ENCODE measurements at places on chromosomes 3 and 15.

DNA sequence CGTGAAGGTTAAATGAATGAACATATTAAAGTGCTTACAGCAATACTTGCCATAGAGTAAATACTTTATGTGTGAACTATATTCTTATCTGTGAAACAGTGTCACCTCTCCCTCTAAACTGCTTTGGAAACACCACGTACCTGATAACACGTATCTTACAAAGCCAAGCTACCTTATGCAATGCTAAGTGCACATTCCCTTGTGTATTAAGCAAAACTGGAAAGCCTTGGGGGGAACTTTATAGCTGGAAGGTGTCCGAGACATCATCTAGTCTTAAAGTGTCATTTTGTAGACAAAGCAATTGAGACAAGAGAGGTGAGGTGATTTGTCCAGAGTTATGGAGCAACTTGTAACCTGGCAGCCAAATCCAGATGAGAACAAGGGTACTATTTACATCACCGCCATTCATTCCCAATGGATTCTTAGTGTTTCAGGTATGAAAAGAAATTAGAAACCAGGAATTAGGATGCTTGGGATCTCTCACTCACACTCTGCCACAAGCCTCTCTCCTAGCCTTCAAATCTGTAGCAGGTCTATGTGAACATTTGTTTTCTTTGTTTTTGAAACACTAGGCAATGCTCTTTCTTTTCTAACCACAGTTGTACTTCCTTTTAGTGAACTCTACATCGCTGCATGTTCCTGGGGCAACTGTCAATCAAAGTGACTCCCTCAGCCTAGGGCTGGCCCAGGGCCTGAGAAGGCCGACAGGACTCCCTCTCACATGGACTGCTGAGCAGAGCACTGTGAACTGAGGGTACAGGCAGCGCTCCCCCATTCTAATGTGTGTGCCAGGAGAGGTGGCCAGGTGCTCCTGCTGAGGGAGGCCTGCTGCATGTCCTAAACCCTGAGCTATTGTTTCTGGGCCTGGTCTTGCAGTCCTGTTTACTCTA lies 13.9 kb upstream of the MGLL start:
- no peak for DNase-seq

GRCh38 chr15:74453925-74454763 lies 6.8 kb downstream of the UBL7 start:
- no peak for DNase-seq

- DNase-seq, result no peak
Observed at GRCh38 chr3:43076857-43077256, 29.0 kb downstream of the POMGNT2 start.

- no peak for DNase-seq
Observed at GRCh38 chr3:194773216-194773615, 87.5 kb downstream of the FAM43A start.

DNA sequence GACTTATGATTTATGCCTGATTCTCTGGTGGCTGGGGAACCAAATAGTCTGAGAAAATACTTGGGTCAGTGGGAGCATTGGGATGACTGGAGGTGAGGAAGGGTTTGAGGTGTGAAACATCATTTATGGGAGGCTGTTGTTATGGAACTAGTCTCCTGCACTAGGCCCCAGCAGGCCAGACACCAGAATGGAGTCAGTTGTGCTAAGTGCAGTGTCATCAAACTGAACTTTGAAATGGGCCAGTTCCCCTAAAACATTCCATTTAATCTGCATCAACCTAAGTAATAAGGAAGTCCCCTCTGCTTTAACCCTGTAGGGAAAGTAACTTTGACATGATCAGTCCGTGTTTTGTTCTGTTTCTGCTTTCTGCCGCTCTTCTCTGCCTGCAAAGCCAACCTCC lies 44.9 kb upstream of the KLHL25 start:
- DNase-seq, result no peak

DNA sequence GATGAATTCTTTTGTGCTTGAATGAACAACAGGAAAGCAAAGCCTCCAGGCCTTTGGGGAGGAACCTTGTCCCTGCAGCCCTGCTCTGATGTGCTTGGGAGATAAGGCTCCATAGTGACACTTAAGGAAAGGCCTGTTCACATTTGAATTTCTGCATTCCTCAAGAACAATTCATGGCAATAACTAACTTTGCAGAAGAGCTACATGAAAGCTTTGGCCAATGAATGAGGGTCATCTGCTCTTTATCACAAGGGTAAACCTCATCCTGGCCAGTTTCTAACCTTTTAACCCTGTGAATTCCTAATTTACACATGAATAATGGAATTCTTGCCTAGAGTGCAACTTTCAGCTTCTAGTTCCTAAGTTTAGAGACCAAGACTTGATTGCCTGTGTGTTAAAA lies 5.6 kb downstream of the PRTG start:
- DNase-seq, result no peak

DNA sequence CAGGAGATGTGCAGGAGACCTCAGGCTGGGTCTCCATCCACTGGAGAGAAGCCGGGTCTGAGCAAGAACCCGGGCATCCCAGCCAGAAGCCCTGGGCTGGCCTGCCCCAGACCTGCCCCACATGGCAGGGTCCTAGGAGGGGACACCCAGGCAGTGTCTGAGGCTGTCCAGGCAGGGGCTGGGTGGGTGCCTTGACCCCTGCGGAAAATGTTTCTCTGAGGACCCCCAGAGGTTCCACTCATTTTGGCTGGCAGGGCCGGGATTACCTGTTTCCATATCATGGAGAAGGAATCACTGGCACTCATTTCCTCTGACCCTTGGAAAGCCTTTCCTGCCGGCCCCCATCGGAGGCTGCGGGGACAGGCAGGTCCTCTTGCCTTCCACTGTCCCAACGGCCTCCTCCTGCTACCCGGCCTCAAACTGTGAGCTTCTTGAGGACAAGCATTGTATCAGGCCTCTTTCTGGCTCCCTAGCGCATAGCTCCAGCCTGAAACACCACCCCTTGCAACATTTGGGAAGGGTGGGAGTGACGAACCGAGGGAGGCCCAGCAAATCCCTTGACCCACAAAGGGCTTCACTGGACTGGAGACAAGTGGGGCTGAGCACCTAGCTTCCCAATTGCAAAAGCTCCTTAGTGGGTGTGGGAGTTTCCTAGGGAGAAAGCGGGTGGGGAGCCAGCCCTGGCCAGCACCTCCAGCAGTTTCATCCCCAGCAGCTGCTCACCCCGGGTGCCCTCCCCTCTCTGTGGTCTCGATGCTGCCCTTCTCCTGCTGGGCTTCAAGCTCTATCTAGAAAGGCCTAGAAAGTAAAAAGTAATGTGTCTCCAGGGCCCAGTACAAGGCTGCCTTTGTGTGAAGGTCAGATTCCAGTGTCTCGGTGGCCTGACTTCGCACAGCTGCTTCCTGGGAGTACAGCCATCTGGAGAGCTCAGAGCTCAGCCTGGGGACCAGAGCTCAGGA lies 29.7 kb downstream of the ACSBG1 start:
- no peak for DNase-seq

DNA sequence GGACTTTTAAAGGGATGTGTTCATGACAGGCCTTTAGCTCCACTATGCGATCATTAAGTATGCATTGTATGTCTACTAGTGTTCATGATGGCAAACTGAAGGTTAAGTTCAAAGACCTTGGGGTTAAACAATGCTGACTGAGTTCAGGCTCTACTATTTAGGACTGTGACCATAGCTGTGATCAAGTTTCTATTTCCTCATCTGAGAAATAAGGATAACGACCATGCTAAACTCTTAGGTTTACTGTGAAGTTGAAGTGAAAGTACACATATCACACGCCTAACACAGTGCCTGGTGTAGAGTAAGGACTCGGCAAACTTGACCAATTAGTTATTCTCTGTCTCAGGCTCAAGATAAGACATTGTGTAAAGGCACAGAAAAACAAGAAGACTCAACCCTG lies 243.2 kb downstream of the MBNL1 start:
- DNase-seq, result no peak

GRCh38 chr3:175257123-175257522 lies 398.0 kb downstream of the NAALADL2 start:
- DNase-seq, result no peak

GRCh38 chr3:125115640-125116039 lies 59.8 kb upstream of the HEG1 start:
- DNase-seq, result no peak

DNA sequence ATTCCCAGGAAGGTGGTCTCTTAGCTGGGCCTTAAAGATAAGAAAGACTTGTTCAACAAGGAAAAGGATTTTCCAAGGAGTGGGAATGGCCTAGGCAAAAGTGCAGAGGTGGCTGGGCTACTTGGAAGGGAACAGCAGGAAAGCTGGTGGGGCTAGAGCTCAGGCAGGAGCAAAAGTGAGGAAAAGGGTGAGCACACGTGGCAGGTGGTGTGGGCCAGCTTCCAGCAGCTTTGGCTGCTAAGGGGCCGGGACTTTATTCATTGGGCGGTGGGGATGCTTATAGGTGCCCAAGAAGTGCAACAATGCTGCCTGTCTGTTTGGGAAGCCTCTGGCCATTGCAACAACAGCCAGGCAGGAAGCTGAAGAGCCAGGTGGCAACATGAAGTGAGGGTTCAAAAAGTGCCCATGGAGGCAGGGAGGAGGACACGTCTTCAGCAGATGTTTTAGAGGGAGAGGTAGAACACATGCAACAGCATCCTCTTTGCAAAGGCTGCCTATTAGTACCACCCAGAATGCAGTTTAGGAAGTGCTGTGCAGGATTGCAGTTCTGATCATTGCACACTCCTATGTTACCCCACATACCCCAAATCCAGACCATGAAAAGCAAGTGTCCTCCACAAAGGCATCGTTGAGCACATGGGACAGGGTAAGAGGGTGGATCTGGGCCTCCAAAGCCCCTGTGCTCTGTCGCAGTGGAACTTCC lies 13.8 kb downstream of the ALDH1A3 start:
- DNase-seq, result no peak

- peak; percentile 71 for DNase-seq
Observed at GRCh38 chr3:196192036-196192523, 19.1 kb downstream of the ZDHHC19 start.
